ENCODE measurements at places on chromosomes 7 and 10.

- no peak for DNase-seq
Observed at GRCh38 chr7:73652541-73652949, 15.1 kb upstream of the VPS37D start.

DNA sequence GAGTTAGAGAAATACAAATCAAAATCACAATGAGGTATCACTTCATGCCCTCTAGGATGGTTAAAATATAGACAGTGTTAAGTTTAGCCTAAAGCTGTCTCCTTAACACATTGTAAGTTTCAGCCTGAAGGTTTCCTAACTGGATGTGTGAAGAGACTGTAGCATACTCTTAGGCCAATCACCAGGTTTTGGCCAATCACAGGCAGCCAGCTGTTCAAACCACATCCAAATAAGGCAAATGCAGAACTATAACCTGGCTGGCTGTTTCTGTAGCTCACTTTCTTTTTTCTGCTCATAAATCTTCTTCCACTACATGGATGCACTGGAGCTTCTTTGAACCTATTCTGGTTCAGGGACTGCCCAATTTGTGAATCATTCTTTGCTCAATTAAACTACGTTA, 19.7 kb downstream of the ESYT2 start:
- DNase-seq: no peak

DNA sequence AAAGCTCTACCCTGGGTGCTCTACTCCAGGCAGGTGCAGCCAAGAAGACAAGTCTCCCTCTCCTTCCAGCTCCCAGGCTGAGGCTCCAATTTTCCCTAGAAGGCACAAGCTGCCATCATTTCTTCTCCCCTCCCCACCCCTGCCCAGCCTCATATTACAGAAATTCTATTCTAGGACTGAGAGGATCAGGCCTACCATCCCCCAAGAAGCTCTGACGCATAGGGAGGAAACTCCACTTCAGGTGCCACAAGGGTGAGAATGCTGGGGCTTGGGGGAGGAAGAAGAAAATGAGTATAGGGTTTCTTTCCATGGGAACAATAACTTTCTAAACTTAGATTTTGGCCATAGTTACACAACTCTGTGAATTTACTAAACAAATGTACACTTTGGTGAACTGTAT, 35.3 kb downstream of the FEZF1 start:
- DNase-seq: no peak

DNA sequence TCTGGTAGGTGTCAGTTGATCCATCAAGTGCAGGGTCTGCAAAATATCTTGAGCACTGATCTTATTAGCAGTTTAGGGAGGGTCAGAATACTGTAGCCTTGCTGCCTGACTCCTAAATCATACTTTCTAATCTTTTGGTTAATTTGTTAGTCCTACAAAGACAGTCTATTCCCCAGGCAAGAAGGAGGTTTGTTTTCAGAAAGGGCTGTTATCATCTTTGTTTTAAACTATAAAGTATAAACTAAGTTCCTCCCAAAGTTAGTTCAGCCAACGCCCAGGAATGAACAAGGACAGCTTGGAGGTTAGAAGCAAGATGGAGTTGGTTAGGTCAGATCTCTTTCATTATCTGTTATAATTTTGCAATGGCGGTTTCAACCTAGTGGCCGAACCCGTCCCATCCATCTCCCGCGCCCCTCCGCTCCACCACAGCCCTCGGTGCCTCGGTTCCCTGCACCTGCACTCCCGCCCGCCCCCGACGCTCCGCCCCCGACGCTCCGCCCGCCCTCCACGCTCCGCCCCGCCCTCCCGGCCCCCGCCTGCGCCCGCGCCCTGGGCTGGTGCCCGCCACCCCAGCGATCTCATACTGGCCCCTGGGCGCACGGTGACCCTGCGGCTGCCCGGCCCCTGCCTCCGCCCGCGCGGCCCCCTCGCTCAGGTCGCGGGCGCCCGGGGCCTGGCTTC, at the start of gene ADCK2:
Gene ADCK2 (plus strand): TSS at position 564 of the 681 bp plus-strand sequence. CDS start 386 bp downstream, outside the sequence.
- peak; percentile 17 for DNase-seq

GRCh38 chr10:122525788-122526187, 34.8 kb upstream of the DMBT1 start:
- DNase-seq: no peak

GRCh38 chr7:25646726-25647413, 418.6 kb upstream of the NPVF start:
- DNase-seq: no peak

DNA sequence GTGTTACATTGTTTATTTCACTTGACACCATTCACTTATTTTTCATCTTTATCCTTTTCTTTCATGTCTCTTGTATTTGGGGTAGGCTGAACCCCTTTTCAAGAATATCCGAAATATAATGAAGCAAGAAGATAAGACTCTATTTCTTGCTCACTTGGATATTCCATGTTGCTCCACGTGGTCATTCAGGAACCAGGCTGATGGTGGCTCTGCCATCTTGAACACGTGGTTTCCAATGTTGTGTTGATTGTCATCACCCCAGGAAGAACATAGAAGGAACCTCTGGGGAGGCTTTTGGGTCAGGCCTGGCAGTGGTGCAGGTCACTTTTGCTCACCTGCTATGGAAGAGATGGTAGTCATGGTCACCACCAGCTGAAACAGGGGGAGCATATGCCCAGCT, 9.3 kb upstream of the GALNTL5 start:
- DNase-seq: no peak

GRCh38 chr7:1883834-1884582, 213.9 kb downstream of the ELFN1 start:
- no peak for DNase-seq

DNA sequence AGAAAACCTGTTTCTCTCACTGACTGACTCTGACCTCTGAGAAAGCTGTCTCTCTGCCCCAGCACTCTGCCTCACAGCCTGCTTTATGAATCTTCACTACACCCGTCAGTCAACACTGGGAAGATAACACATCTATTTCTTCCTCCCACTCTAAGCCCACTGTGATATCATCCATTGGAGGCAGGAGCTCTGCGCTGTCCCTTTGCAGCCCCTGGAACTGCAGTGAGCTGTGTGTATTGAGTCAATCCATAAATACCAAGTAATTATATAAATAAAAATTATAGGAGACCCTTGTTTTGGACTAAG, 17.2 kb upstream of the FXYD4 start:
- DNase-seq: no peak

DNA sequence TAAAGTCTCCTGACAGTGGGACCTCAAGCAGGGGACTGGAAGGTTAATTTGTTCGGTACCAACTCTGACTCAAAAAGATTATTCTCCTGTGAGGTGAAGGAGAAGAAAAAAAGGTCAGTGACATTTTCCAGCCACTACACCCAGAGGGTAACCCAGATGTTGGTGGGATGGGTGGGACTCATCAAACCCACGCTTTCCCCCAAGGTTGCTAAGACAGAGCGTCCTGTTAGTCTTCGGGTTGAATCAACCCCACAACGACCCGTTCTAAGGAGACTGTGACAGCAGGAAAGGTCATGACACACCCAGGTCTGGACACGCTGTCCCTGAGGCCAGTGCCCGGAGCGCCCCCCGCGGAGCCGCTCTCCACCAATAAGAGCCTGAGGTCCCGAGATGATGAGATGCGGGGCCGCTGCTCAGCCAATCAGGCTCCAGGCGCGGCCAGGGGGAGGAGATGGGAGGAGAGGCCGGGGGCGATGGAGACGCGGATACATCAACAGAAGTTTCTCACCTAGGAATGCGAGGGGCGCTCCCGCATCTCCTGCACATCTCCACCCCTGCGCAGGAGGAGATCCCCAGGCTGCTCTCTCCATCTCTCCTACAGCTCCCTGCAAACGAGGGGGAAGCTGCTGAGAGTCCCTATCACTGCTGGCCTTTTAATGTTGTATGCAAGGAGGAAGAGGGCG, at the start of gene WNT16:
Gene WNT16 (plus strand): TSS at position 493 of the 683 bp plus-strand sequence. CDS start 293 bp downstream, outside the sequence.
- DNase-seq: no peak

DNA sequence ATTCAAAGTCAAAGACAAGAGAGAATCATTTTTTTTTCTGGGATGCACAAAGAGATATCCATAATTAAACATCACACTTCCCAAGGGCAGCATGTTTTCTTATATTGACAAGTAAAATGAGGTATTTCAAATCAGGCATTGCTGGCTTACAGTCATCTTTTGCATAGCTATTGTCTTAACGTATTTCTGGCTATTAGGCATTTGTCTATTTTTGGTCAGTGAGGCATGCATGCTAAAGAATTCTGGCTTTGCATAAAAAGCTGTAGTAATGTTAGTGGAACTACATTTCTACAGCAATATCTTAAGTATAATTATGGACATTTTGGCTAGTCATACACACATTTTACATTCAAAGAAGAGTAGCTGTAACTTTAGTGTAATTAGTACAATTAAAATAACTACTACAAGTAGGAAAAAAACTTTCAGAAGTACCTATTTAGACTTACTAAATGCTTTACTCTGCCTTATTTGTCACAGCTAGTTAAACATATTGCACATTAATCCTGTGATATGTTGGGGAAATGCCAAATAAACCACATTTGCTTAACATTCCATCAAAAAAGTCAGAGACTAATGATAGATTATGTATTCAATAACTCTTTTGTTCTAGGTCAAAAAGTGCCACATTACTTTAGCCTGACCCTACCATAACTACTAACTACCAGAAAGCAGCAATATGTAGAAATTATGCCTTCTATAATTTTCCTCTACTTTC, 76.4 kb downstream of the RELN start:
- DNase-seq: no peak

GRCh38 chr7:99616359-99617191, at the start of gene ZSCAN25:
TSS of gene ZSCAN25 (plus strand) at chr7:99616946. CDS start at chr7:99619607, 2,661 bp downstream.
- DNase-seq: peak; percentile 73

GRCh38 chr10:46006219-46006618, 24.2 kb downstream of the NCOA4 start:
- DNase-seq: no peak

GRCh38 chr7:134847851-134848588, 68.6 kb downstream of the CALD1 start:
- no peak for DNase-seq

DNA sequence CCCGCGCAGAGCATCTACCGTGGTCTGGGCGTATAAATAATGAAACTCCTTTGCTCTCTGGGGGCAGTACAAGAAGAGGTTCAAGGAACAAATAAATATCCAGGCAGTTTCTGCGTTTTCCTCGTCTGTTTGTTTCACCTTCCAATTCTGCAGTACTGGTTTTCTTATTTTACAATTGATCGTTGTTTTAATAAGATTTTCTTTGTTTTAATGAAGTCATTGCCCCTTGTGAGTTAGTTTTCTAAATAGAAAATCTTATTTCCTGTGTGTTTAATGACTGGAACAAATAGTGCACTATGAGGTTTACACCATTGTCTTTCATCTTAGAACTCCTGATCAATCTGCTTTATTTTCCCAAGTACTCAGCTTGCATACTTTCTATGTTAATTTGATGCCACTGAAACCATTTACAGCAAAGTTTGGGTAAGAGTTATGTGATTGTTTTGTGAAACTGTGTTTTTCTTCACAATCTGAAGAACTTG, 1.2 kb downstream of the PLEKHA1 start:
- no peak for DNase-seq

- DNase-seq: no peak
Observed at GRCh38 chr10:102504179-102504975, 605 bp downstream of the SUFU start.

GRCh38 chr7:118352867-118353453, 128.5 kb downstream of the ANKRD7 start:
- no peak for DNase-seq

DNA sequence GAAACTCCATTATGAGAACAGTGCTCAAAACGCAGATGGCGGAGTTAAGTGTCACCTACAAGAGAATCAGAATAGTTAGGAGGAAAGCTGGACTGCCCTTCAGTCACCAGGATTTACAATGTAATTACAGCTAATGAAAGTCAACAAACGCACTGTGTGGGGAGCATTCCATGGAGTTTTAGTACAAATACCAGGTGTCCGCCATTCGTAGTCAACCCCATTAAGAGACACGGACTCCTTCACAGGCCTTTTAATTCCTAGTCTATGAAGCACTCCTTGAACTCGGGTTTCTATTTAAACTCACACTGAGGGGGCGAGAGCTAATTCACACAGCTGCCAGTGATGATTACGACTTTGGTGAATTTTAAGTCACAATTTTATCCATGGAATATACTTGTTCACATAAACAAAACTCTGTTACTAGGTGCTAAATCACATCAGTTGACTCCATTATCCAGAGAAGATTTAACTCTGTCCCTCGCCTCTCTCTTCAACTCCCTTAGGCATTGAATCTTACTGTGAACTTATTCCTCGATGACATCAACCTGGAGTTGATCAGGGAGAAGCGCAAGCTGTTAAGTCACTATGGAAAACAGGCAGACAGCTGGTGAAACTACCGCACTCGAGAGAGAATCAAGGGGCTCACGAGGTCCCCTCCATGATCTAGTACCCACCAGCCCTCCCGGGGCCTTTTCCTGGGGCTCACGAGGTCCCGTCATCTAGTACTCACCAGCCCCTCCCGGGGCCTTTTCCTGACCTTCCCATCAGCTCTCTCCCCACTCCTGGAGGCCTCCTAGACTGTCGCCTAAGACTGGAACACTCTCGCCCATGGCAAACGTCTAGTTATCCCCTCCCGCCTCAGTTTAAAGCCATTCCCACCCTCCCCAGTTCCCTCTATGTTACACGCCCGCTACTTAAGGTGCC, 1.5 kb downstream of the ZFAND2A start:
- no peak for DNase-seq

GRCh38 chr7:141232286-141233051, 158.6 kb downstream of the TMEM178B start:
- DNase-seq: no peak

DNA sequence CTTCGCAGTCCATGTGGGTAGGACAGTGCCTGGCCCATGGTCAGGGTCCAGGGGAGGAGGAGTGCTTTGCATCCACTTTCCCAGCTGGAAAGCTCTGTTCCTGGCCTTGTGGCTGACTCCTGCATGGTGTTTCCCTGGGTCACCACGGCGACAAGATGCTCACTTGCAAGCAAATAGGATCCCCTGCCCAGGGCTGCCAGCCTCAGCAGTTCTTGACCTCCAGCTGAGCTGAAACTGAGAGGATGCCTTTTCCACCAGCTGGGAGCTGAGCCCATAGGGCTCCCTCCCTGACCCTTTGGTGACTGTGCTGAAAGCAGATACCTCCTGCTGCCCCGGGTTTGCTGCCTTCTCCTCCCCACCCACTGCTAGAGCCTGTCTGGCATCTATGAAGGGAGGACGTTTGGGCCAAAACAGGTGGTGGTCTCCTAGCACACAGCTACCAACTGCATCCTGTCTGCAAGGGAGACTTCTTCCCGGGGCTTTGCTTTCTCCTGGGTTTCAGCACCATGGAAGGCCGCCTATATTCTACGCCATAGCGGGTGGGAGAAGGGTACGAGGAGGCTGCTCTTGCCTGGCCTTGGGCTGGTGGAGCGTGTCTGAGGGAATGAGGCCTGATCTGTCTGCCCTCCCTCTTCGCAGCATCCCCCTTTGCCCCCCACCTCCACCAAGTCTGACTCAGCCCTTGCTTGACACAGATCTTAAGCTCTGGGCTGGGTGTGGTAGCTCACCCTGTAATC, 34.4 kb downstream of the UBTD1 start:
- DNase-seq: no peak

All from stimulated activated CD8-positive, alpha-beta memory T cell treated with anti-CD3 and anti-CD28 coated beads, Interleukin-7, amount 100 ng/mL, for 1 hour (primary cell).